ENCODE measurements at places on chromosomes 3 and 15. TPM values are rescaled to one million over a fixed set of nuclear protein-coding genes. Genes with fewer than 3 reads are reported as not detected.

The CCR2 gene
- under 0.01 TPM for total RNA-seq

The PTPRG gene
- total RNA-seq, result 50.7 TPM

The ST3GAL6 gene
- total RNA-seq, result 3.0 TPM

The PTH1R gene
- 0.15 TPM for total RNA-seq

The CHL1 gene
- total RNA-seq, result not detected

The NOP10 gene
- 253 TPM for total RNA-seq

The PPP4R2 gene
- 63.7 TPM for total RNA-seq

The DPPA4 gene
- total RNA-seq, result not detected

The CAND2 gene
- 4.8 TPM for total RNA-seq

The LDHAL6B gene
- total RNA-seq, result not detected

The TMEM115 gene
- total RNA-seq, result 28.9 TPM

The SAXO2 gene
- 0.98 TPM for total RNA-seq

All from smooth muscle cell of the coronary artery (primary cell).